Effector CD8-positive, alpha-beta T cell (primary cell): ENCODE measurements at places on chromosomes 7 and 10.

DNA sequence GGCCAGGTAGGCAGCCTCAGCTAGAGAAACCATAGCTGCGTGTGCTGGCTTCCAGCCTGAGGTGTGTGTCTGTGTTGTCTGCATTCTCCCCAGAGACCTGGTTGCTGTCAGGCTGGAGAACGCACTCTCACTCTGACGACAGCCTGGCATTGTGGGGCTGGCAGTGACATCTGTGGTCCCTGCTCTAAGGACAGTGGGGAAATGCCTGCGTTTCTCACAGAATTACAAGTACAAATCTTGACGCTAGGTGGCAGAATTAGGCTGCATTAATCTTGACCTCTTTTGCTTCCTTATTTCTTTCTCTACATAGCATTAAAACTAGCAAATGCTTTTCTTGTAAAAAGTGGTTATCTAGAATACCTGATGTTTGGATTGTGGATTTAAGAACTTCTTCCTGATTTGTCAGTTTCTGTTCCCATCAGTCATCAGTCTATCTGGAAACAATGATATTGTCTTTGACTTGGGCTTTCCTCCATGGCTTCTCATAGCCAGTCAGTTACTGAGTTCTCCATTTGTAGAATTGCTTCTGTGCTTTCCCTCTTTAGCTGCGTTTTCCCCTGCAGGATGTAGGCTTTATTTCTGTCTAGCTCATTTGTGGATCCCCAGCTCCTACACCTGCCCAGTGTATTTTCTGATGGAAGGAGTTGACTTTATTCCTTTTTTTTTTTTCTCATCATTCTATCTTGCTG is 86.0 kb downstream of the FANK1 start:
- DNase-seq: no peak

- DNase-seq: no peak
Observed at GRCh38 chr10:66941491-66941890, 15.7 kb downstream of the LRRTM3 start.

GRCh38 chr7:105713488-105714465 is 132.5 kb upstream of the EFCAB10 start:
- no peak for DNase-seq

DNA sequence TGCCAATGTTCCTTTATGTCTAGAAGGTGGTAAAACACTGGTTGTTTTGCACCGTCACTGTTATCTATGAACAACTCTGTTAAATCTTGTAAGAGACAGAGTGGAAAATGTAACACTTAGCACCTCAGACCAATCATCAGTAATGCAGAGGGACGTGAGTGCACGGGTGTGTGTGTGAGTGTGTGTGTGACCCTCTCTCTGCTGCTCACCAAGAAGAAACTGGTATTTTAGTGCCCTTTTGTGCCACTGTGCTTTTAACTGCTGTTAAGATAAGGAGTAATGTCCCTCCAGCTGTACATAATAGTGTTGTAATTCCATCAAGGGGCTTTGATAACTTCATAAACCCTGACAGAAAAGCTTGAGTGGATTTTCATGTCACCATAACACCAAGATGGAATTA is 130.1 kb downstream of the CREB5 start:
- no peak for DNase-seq

- DNase-seq: no peak
Observed at GRCh38 chr10:103709341-103709920, 145.9 kb downstream of the SH3PXD2A start.

- DNase-seq: no peak
Observed at GRCh38 chr7:65449505-65449852, 75.8 kb downstream of the ZNF92 start.

DNA sequence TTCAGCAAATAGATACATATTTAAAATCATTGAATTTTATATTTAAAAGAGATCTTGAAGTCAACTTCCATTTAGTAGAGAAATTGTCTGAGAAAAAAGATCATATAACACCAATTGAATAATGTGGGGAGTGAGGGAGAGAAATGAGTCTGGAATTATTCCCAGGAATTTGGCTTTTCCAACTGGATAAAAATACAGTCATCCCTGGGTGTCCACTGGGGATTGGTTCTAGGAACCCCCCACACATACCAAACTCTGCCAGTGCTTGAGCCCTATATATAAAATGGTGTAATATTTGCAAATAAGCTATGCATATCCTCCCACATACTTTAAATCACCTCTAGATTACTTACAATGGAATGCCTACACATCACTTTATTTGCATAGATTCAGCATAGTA is 162.8 kb upstream of the SEMA3C start:
- no peak for DNase-seq

- DNase-seq: no peak
Observed at GRCh38 chr10:121088524-121088923, 237.4 kb downstream of the WDR11 start.

DNA sequence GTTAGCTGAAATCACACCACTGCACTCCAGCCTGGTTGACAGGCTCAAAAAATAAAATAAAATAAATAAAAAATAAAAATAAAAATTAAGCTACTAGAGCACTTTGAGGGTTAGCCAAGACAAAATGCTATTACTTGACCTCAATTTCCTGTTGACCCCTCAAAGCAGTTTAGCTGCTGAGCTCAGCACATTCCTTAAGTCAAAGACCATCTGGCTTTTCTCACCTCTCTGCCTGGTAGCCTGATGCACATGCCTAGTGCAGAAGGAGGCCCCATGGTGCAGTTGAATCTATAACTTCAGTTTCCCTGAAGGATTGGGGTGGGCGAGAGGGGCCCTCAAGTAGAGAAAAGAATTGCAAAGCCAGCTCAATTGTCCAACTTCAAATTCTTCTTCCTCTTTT is 211.1 kb upstream of the GALNT17 start:
- no peak for DNase-seq

GRCh38 chr7:93015101-93015778 is 102.5 kb downstream of the SAMD9 start:
- DNase-seq: no peak

DNA sequence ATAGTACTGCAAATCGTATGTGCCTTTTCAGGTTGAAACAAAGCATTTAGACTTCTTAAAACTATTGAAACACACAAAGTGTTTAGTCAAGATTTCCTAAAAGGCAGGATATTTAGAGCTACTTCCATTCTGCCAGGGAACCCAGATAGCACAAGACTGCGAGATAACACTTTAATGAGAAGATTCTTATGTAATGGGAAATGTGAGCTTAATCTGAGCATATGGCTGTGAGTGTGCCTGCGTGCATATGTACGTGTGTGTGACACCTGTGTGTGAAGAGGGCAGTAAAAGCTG is 14.3 kb upstream of the JCAD start:
- DNase-seq: no peak

GRCh38 chr7:47190462-47190861 is 391.4 kb downstream of the TNS3 start:
- no peak for DNase-seq

DNA sequence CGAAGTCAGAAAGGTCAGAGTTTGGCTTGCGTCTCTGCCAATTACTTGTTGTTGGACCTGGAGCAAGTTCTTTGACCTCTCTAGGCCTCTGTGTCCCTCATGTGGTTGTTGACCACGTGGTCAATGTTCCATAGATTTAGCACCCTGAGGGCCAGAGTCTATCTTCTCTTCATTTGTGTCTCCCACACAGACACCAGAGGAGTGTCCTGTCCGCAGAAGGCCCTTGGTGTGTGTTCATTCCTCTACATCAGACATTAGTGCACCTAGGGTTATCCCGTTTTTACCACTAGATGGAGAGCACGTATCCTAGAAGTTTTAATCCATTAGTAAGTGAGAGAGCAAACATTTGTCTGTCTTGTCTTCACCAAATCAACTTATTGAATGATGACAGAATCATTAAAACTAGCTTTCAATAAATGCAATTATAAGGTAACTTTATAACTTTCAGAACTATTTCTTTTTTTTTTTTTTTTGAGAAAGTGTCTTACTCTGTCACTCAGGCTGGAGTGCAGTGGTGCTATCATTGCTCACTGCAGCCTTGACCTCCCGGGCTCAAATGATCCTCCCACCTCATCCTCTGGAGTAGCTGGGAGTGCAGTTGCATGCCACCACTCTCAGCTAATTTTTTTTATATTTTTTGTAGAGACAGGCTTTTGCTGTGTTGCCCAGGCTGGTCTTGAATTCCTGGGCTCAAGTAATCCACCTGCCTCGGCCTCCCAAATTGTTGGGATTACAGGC is 122.5 kb upstream of the ANKRD1 start:
- DNase-seq: no peak

DNA sequence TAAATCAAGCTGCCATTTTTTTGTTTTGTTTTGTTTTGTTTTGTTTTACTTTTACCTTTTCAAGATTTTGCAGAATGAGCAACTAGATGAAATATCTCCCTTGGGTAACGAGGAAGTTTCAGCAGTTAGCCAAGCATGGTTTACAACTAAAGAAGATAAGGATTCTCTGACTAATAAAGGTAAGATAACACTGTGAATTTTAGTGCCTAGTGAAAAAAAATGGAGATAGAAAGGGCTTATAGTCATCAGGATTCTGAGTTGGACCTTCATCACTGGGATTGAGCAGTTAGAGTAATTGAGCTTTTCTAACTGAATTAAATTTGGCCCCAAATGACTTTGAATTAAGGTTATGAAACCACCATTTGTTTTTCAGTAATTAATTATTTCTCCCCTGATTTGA is 21.2 kb downstream of the DMTF1 start:
- no peak for DNase-seq

- DNase-seq: no peak
Observed at GRCh38 chr7:131786204-131786603, 229.8 kb upstream of the PODXL start.

DNA sequence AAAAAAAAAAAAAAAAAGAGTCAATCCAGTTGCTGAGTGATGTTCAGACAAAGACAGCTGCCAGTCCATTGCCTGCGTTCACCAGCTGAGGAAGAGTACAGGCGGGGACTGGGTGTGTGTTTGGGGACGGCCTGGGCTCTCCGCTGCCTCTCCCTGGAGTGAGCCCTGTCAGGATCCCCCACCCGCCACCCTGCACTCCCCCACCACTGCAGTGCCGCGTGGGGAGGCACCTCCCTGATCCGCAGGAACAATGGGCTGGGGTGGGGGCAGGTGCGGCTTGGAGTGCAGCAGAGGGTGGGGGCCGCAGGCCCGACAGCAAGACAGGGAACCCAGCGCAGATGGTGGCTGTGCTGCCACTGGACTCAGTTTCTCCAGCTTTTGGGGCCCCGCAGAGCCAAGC is 1.4 kb downstream of the HSPA12A start:
- no peak for DNase-seq

DNA sequence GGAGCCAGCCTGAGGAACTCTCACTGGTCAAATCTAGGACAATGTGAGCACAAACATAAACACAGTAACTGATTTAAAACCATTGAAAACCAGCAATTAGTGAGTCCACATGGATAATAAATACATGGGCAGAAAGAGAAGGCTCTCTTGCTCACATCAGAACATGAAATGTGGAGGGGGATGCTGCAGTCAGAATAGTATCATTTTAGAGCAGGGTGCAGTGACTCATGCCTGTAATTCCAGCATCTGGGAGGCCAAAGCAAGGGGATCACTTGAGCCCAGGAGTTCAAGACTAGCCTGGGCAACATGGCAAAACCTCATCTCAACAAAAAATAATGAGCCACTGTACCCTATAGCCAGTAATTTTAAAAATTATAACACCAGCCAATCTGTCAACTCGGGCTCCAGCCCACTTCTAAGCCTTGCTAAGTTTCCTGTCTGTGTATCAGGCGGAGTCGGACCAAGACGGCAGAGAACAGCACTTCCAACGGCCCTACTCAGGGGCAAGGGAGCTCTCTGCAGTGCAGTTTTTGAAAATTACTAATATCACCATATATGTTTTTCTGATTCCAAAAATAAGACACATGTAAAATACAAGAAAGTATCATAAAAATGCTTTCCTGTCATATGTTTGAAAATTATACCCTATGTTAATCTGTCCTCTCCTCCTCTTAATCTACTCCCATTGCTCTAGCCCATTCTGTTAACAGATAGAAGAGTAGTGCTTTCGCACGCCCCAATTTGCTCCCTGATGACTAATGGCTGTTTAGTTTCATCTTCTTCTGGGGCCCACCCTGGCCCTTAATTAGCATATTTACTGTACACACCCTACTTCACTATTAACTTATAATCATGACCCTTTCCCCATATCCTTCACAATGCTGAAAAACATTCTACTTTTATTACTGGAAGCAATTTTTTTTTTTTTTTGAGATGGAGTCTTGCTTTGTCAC is 17.1 kb downstream of the URGCP start:
- no peak for DNase-seq

GRCh38 chr7:151993977-151994676 is 31.3 kb upstream of the GALNT11 start:
- DNase-seq: no peak

DNA sequence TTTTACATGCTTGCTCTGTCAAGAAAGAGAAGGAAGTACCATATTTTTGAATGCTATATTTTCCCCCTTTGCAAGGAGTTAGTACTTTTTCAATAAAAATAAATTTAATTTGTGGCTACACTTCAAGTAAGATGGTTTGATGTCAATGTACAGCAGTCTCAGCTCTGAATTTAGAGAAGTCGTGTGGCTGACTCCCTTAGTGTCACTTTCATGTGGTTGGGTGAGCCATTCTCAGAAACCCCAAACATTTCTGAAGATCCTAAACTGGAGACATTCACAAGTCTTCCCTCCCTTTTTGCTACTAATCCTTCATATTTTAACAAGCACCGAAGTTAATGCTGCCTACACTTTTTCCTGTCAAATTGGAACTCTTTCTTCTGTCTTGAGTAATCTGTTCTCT is 244.4 kb downstream of the DYNC1I1 start:
- DNase-seq: no peak

DNA sequence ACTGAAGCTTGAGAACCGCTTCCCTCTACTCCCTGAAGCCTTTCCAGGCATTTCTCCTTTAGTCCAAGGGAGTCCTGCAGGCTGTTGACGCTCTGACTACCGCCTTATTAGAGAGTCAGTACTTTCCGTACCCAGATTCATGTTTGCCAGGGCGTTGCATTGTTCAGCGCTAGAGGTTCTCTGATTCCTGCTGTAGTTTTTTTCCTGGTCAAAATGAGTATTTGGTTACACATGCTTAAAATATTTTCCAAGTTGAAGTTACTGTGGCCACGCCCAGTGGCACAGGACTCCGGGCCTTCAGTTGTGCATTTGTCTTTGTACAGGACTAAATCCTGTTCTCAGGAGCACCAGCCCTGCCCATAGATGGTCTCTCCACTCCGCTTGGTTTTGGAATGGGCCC is 7.9 kb downstream of the MTURN start:
- DNase-seq: no peak

DNA sequence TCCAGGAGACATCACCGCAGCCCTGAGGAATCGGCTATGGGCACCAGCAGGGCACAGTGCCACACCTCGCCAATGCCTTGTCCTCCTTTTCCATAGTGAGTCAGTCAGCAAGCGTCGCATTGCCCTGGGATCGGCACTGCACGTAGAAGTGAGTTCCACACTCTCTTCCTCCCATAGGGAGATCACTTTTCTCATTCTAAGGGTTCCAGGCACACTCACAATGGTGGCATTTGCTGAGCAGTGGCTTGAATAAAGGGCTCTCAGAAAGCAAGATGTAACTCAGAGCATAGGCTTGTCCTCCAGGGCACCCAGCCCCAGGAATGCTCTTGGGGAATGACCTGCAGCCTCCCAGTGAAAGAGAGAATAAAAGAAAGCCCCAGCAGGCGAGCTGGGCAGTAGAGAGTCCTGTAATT is 1.1 kb upstream of the VIM start:
- no peak for DNase-seq

GRCh38 chr10:70648427-70648826 is 23.9 kb upstream of the ADAMTS14 start:
- no peak for DNase-seq
